ENCODE measurements at places on chromosomes 12 and 14. TPM values are rescaled to one million over a fixed set of nuclear protein-coding genes. Genes with fewer than 3 reads are reported as not detected.

DNA sequence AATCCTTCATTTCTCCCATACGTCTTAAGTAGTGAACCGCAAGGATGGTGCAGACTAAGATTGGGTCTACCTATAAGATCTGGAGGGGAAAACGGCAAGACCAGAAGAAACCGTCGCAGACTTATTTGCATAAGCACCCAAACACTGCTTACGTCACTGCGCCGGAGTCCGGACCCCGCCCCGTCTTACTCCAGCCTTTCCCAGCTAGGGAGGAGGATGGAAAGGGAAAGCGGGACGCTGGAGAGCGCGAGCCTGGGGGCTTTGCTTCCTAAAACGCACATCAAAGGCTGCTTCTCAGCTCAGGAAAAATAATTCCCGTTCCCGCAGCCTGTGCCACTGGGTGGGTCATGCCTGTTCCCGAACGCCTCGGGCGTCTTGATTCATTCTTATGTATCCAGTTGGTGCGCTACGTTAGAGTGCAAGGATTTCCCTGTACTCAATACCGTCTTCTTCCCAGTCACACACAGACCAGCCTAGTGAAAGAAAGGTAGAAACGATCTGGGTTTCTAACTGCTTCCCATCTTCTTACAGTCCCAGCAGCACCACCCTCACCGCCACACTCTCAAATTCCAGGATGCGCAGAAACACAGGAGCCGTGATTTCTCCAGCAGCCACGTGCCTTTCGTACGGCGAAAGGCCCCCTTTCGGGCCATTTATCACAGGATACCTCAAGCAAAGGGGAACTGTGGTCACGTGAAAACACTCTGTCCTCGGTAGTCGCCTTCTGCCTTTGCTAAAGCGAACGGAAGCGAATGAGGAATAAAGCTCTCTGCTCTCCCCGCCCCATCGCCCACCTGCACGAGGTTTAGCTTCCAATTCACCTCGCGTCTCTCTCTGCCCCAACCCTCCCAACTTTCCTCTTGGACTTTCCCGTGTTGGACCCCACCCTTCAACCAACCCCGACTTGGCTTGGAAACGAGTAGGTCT, 1.1 kb downstream of the SLC6A15 start:
- H3K4me1 ChIP-seq: no peaks in the 10 kb centered on the region
- DNase-seq: no peak
- peak overlapping the region; percentile 45 for H3K4me3 ChIP-seq
- peaks cover 48% of the 10 kb centered on the region for H3K27me3 ChIP-seq
- no peak overlapping the region for H3K27ac ChIP-seq
- H3K36me3 ChIP-seq: no peaks in the 10 kb centered on the region

GRCh38 chr14:70995671-70996070, 88.4 kb downstream of the PCNX1 start:
- no peak overlapping the region for H3K27ac ChIP-seq
- no peak for DNase-seq
- no peaks in the 10 kb centered on the region for H3K27me3 ChIP-seq
- H3K4me3 ChIP-seq: no peak overlapping the region

FAM186B gene
- total RNA-seq: 0.70 TPM

SPTLC2 gene
- 13.5 TPM for total RNA-seq

BCL11B gene
- total RNA-seq: 0.05 TPM

GRCh38 chr12:132617822-132618682, 524 bp upstream of the P2RX2 start:
- H3K4me3 ChIP-seq: no peak overlapping the region
- no peaks in the 10 kb centered on the region for H3K36me3 ChIP-seq
- no peak overlapping the region for H3K27ac ChIP-seq
- H3K4me1 ChIP-seq: no peaks in the 10 kb centered on the region

ADAMTS20 gene
- total RNA-seq: not detected

DNA sequence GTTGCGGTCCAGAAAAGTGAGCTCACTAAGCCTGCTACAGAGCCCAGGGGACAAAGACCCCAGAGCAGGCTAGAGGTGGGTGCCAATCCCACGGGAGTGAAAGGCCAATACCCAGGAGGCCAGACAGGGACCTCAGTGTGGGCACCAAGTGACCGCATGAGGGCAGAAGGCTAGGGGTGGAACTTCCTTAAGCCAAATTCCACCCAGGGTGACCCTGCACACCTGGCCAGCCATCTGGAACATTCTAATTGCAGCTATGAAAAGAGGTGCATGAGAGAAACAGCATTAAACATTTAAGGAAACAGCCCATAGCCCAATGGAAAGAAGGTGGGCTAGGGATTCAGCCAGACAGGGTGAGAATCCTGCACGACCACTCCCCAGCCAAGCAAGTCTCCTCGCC, 19.4 kb downstream of the GLTP start:
- no peak overlapping the region for H3K4me3 ChIP-seq
- peaks cover 13% of the 10 kb centered on the region for H3K4me1 ChIP-seq
- no peak overlapping the region for H3K27ac ChIP-seq
- peaks cover 45% of the 10 kb centered on the region for H3K36me3 ChIP-seq
- H3K27me3 ChIP-seq: no peaks in the 10 kb centered on the region
- DNase-seq: no peak

- no peak overlapping the region for H3K27ac ChIP-seq
- no peaks in the 10 kb centered on the region for H3K36me3 ChIP-seq
- no peaks in the 10 kb centered on the region for H3K4me1 ChIP-seq
- DNase-seq: peak; percentile 54
- H3K27me3 ChIP-seq: no peaks in the 10 kb centered on the region
Observed at GRCh38 chr12:52867642-52868041, 18.8 kb upstream of the KRT78 start.

NDRG2 gene
- total RNA-seq: 390 TPM

DNA sequence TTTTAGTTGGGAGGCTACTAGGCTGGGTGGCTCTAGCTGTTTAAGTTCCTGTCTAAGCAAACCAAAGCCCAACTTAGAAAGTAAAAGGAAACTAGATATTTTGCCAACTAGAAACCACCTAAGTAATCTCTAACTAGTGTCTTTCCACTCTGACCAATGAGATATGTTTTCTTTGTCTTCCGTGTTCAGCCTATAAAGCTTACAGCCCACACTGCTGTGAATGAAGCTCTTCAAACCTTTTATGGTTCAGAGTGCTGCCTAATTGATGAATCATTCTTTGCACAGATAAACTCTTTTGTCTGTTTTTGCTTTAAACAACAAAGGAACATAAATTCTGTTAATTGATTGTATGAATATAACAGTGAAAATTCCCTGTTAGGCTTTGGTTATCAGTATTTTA, 66.1 kb downstream of the FUT8 start:
- H3K4me1 ChIP-seq: no peaks in the 10 kb centered on the region
- no peak for DNase-seq
- no peak overlapping the region for H3K27ac ChIP-seq
- H3K36me3 ChIP-seq: no peaks in the 10 kb centered on the region

DNA sequence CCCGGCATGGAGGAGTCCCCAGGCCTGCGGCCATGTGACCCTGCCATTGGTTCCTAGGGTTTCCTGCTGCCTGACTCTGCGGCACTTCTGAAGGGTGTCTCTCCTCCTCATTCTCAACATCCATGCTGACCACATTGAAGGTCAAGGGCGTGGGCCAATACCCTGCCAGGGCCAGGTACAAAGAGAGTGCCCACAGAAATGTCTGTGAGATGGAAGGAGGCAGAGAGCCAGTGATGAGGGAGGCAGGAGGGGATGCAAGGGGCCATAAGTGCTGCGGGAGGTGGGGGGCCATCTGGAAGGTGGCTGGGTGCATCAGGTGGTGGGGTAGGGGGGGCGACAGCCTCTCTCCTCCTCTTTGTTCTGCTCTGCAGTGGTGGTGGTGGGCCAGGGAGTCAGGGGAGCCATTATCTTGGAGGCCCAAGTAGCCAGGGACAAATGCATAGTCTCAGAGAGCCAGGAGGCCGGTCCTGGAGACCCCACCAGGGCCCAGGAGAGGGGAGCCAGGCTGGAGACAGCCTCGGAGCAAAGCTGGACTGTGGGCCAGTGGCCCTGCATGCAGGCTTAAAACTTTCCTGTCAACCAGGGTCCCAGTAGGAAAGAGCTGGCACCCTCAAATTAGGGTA, 13.0 kb upstream of the CDC42BPB start:
- no peaks in the 10 kb centered on the region for H3K36me3 ChIP-seq
- H3K27ac ChIP-seq: no peak overlapping the region
- H3K27me3 ChIP-seq: peaks cover 7% of the 10 kb centered on the region
- H3K4me1 ChIP-seq: peaks cover 12% of the 10 kb centered on the region
- DNase-seq: no peak
- no peak overlapping the region for H3K4me3 ChIP-seq

Measured in heart right ventricle (tissue), 16 donors.